ENCODE measurements at places on chromosomes 13 and 19. TPM values are rescaled to one million over a fixed set of nuclear protein-coding genes. Genes with fewer than 3 reads are reported as not detected.

The CBARP gene
- total RNA-seq: 7.2 TPM

The PDX1 gene
- total RNA-seq: not detected

The ZNF729 gene
- not detected for total RNA-seq

The NCCRP1 gene
- total RNA-seq: not detected

The ZNF560 gene
- total RNA-seq: 0.53 TPM
